Hematopoietic multipotent progenitor cell (in vitro differentiated cells): ENCODE measurements at places on chromosomes 12 and 14. TPM values are rescaled to one million over a fixed set of nuclear protein-coding genes. Genes with fewer than 3 reads are reported as not detected.

Gene CAPRIN2
- 7.8 TPM for total RNA-seq

Gene OAS2
- total RNA-seq: 34.7 TPM

Gene GALNT8
- 1.1 TPM for total RNA-seq

Gene KLRC2
- under 0.01 TPM for total RNA-seq

DNA sequence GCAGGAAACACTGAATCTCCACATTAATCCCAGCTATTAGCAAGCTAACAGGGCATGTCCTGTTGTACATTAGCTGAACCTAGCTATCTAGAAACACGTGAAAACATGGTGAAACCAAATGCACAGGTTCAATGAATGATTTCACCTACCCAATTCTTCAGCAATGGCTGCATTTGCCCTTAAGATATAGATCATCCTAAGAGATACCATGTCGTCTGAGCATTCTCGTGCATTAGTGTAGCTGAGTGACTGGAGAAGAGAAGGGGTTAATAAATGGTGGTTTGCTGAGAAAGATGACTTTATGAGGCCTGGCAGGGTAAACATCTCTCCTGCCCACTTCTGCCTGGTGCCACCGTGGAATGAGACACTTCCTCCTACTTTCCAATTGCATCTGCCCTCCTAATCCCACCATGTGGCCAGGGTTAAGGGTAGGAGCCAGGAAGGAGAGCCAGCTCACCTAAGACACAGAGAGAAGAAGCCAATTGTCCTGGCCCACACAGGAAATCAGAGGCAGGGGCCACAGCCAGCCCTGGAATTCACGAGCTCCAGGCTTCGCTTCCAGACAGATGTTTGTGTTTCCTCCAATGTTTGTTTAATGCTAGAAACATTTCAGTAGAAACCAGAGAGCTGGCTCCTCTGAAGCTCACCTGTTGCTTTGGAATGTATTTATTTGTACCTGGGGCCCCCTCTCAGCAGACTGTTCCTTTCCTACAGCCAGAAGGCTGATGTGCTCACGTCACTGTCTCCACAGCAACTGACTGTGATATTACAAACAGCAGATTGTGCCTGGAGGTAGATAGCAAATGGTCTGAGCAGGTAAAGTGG is 126.0 kb upstream of the PARP11 start:
- no peak for DNase-seq

- no peak for DNase-seq
These were observed 40.4 kb upstream of the ETV6 start for GRCh38 chr12:11609045-11609444.
